IMR-90 (cell line): ENCODE measurements at places on chromosomes 2 and 18. TPM values are rescaled to one million over a fixed set of nuclear protein-coding genes. Genes with fewer than 3 reads are reported as not detected.

Gene FASTKD1
- 11.5 and 16.9 TPM in 2 replicates for total RNA-seq

Gene ATP6V1B1
- total RNA-seq, result 0.28 TPM in 1 of 2 replicates, not detected in the other

Gene ARID5A
- total RNA-seq, result 2.2 and 2.3 TPM in 2 replicates

Gene HNRNPLL
- 49.2 and 53.1 TPM in 2 replicates for total RNA-seq

Gene RANBP2
- 64.9 and 95.8 TPM in 2 replicates for total RNA-seq

Gene IL18RAP
- total RNA-seq, result not detected in 2 replicates

Gene TCF23
- not detected in 2 replicates for total RNA-seq

Gene HK2
- 17.4 and 17.8 TPM in 2 replicates for total RNA-seq

Gene IHH
- total RNA-seq, result not detected in 2 replicates

Gene MLPH
- 13.8 and 13.9 TPM in 2 replicates for total RNA-seq

Gene RTN4
- total RNA-seq, result 77.8 and 216 TPM in 2 replicates

Gene CASP10
- total RNA-seq, result 0.28 and 0.90 TPM in 2 replicates

GRCh38 chr2:176463546-176463945 lies 194.3 kb downstream of the MTX2 start:
- DNase-seq, result no peak

GRCh38 chr2:222436040-222436413 lies 11.7 kb downstream of the SGPP2 start:
- no peak for DNase-seq

GRCh38 chr18:35624146-35624545 lies 42.6 kb downstream of the GALNT1 start:
- DNase-seq, result no peak

DNA sequence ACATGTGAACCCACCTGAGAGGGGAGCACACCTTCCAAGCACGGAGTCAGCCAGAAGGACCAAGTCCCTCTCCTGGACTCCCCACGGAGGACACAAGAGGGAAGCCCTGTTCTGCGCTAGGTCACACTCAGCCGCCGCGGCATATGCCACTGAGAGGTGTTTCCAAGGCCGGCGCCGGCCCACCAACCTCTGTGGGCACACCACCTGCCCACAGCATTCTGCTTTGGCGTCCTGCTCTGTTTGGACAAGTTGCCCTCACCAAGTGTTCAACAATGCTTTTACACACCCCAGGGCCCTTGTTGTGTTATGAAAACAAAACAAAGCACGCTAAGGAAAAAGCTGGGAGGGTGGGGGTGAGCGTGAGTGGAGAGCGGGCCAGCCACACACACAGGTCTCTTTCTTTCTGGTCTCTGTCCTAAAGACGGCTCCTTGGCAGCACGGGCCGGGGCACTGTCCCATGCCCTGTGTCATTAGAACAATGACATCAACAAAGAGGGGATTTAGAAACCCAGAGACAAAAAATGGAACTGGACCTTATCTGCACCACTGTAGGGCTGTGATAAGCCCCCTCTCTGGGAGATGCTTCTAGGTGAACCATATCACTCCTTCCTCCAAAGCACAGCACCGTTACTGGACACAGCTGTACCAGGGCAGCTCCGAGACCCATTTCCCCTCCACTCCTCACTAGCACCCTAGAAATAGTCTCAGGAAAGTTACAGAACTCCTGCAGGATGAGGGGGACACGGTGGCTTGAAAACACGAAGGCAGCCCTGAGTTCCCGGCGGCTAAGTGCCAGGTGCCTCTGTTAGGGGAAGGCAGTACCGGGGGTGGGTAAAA lies 17.0 kb downstream of the SMAD7 start:
- DNase-seq, result no peak

- DNase-seq, result no peak
Measured at GRCh38 chr2:69939722-69940121, 21.7 kb downstream of the ASPRV1 start.

DNA sequence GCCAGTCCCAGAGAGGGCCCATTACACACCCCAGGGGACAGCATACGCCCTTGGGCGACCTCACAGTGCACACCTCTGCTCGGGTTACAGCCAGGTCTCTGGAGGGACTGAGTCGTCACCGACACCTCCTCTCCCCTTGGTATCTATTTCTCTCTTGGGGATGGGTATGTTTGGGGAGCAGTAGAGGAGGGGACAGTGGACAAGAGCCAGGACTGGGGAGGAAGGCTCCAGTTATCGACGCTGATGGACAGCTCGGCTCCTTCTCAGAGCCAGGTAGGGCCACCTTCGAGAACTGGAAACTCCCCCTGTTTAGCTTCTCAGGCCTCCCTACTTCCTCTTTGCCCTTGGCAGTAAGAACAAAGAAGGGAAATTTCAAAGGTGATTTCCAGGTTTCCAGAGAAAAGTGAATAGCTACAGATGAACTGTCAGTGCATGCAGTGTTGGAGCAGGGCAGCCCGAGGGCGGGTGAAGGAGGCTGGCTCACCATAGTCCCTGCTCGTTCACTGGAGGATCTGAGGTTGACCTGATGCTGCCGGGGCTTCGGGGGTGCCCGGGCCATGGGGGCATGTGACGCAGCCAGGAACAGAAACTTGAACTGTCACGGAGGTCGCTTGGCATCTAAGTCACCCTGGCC lies 4.4 kb upstream of the SEMA4C start:
- no peak for DNase-seq

DNA sequence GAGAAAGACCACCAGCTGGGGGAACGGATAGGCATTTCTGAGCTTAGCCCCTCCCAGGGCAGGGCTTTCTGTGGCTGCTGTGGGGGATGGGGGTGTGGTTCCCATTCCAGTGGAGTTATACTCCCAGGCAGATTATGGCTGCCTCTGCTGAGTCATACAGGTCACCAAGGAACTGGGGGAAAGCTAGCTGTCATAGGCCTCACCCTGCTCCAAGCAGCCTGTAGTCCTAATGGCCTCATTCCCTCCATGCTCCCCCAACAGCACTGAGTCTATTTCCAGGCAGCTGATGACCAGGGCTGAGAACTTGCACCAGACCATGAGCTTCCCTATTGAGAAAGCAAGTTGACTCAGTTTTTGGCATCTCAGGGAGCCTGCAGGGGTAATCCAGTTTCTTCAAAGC lies 87.1 kb downstream of the GPR39 start:
- peak; percentile 37 for DNase-seq

DNA sequence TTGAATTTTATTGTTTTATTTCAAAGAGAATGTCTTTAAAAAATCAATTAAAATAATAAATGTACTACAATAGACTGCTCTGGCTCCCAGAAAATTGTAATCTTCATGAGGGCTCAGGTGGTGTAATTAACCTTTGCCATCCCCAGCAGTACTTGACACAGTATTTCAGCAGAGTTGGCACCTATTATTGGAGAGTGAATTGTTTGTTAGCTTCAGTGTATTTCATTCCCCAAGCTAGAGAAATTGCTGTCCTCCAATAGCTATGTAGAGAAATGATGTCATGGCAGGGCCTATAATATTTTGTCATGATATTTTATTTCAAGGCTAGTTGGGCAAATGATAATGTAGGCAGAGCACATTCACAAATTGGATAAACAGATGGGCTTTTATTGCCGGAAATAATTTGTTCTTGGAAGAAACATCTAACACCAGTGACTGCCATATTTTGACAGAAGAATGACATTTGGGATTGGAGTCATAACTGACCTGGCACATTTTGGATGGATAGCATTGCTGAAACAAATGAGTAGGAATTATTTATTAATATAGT lies 712.0 kb upstream of the NXPH2 start:
- no peak for DNase-seq

DNA sequence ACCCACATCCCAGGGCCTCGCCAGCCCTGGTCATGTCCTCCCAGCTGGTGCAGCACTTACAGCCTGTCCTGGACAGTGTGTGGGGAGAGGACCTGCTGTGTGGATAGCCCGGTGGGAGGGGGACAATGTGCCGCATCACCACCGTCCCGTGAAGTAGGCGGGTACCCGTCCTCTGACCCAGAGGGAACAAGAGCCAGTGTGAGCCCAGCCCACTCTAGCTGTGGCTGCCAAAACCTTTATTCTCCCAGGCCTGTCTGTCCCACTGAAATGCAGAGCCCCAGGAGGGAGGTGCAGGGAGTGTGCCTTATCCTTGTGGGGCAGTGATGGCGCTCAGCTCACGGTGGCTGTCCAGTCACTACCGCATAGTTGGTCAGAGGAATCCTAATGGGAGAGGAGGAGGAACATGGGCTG lies 1.7 kb downstream of the TRAF3IP1 start:
- no peak for DNase-seq

- DNase-seq, result no peak
Measured at GRCh38 chr2:3637692-3638455, 20.1 kb upstream of the ALLC start.

DNA sequence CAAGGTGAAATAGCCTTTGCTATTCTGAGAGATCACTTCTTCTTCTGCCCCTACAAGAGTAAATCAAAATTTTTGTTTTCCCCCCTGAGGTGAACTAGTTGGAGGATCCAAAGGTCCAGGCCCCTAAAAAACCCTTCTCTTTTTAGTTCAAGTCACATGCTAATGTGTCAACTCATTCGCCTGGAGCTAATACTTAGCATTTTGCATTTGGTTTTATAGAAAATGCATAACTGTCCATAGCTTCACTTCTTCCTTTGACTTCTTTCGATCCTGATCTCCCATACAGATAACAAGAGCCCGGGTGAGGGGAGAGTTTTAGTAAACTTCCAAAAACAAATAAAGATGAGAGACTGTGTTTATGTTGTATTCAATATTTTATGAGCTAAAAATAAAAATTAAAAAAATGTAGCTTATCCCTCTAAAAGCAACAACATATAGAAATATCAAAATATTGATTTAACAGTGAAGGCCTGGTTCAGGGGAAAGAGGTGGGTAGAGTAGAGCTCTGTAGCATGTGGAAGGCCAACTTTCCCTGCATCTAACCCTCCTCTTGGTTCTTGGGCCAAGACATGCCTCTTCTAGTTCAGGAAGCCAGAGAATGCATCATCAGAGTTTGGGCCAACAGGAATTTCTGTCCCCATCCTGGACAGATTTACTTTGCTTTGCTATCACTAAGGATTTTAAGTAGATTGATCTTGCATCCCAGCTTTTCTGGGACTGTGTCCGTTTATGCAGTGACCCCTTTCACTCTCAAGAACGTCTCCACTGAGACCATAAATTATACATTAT lies 333.8 kb downstream of the ALK start:
- peak; percentile 15 for DNase-seq

GRCh38 chr18:48866028-48866733 lies 84.6 kb downstream of the SMAD7 start:
- peak; percentile 85 for DNase-seq

- DNase-seq, result no peak
Measured at GRCh38 chr2:29389686-29390085, 274.5 kb downstream of the CLIP4 start.

GRCh38 chr18:10470429-10470828 lies 16.0 kb downstream of the APCDD1 start:
- DNase-seq, result no peak

- DNase-seq, result no peak
Measured at GRCh38 chr18:66077066-66077465, 326.3 kb downstream of the CDH7 start.

GRCh38 chr2:20214566-20215182 lies 10.3 kb downstream of the SDC1 start:
- DNase-seq, result no peak

- DNase-seq, result peak; percentile 70
Measured at GRCh38 chr2:173079141-173079540, 3.5 kb downstream of the MAP3K20 start.
